ENCODE measurements at places on chromosomes 5 and 9.

DNA sequence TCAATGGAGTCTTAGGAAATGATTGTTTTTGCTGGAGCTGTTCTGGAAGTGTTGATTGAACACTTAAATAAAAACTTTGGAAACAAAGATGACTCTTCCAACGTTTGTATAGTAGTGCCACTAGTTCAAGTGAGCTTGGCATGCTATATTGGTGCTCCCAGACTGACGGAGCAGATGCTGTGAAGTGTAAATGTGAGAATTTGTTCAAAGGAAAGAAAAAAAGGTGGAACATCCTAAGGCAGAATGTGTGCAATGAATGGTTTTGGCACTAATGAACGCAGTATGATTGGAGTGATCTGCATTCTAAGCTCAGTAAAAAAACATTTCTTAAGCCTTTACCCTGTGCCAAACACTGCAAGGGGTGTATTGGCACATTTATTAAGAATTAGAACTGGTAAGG, 69.8 kb downstream of the ZNF474 start:
- DNase-seq, result no peak

DNA sequence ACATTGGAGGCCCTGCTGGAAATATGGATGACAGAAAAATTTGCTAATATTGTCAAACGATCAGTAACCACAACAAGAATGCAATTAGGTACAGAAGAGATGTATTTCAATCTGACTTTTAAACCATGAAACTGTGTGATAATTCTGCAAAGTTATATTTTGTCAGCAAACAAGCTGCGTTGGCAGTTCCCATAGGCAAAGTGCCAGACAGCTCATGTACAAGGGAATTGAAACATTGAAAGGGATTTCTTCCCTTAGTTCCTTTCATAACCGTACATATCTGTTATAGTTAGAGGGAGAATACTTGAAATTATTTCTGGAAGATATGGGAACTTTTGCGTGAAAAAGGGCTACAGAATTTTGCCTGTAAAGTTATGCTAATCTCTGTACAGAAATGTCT, 419.4 kb upstream of the PTGER4 start:
- no peak for DNase-seq

DNA sequence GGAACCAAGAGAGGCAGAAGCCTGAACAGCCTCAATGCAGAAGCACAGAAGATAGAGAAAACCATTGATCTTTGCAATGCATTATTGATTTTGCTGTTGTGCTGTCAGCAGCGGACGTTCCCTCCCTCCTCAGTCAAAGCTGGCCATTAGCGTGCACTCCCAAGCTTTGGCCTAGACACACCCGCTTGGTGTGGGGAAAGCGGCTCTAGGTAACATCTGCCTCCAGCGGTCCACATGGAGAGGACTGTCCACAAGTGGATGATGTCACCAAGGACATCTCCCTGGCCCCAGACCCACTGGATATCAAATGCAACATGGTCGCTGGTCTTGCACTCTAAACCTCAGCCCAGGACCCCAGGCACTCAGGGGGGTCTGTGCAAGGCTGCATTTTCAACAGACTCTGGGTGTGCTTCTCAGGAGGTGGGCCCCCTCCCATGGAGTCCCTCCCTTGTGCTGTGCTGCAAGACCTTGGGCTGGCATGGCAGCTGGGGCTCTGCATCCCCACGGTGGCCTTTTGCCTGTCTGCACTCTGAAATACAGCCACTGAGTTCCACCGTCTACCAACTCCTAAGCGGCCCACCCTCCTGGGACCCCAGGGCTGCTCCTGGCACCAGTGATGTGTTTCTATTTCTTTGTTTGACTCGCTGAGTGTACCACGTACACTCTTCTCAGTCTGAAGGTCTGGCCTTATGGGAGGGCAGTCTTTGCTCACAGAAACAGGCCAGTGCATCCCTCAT, 1.9 kb downstream of the SEMA4D start:
- DNase-seq, result no peak

GRCh38 chr5:103394676-103395075, 136.1 kb downstream of the MACIR start:
- DNase-seq, result no peak

- no peak for DNase-seq
Observed at GRCh38 chr9:72129271-72130156, 19.7 kb upstream of the GDA start.

All from ACHN (cell line).